ENCODE measurements at places on chromosomes 5 and 9. TPM values are rescaled to one million over a fixed set of nuclear protein-coding genes. Genes with fewer than 3 reads are reported as not detected.

PRKACG gene
- total RNA-seq, result not detected

GRCh38 chr9:137660144-137660543 is 41.3 kb downstream of the EHMT1 start:
- DNase-seq, result no peak

DNA sequence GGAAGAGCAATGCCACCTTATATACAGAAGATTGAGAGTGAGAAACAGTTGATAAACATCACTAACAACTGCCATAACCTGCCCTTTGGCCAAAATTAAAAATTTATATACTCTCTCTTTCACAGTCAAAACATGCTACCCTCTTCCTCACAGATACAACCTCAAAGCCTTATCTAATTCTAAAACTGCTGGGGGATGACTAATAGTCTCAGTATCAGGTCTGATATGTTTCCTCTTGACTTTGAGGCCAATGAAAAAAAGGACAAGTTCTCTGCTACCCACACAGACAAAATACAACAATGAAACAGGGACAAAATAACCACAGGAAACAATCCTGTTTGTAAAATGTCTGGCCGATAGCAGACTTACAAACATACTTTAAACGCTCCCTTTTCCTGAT is 485.6 kb upstream of the NUDT12 start:
- DNase-seq, result no peak

ARHGEF28 gene
- total RNA-seq, result 0.05 TPM

- DNase-seq, result peak; percentile 26
Measured at GRCh38 chr9:34403554-34404380, 27.1 kb upstream of the MYORG start.

All from T-cell (primary cell).